SJSA1 (cell line): ENCODE measurements at places on chromosomes 16 and 17. TPM values are rescaled to one million over a fixed set of nuclear protein-coding genes. Genes with fewer than 3 reads are reported as not detected.

- H3K4me3 ChIP-seq: no peak overlapping the region
- H3K36me3 ChIP-seq: no peaks in the 10 kb centered on the region
- no peaks in the 10 kb centered on the region for H3K4me1 ChIP-seq
- no peak overlapping the region for H3K27ac ChIP-seq
- no peak for DNase-seq
Observed at GRCh38 chr16:9706217-9706836, 475.9 kb downstream of the GRIN2A start.

- peaks cover 23% of the 10 kb centered on the region for H3K4me1 ChIP-seq
- no peak for DNase-seq
- H3K36me3 ChIP-seq: peaks cover 37% of the 10 kb centered on the region
- no peaks in the 10 kb centered on the region for H3K27me3 ChIP-seq
- peak overlapping the region; percentile 58 for H3K4me3 ChIP-seq
Observed at GRCh38 chr17:77087650-77088454, 52.9 kb upstream of the SEC14L1 start.

- no peaks in the 10 kb centered on the region for H3K27me3 ChIP-seq
- no peak overlapping the region for H3K4me3 ChIP-seq
- no peak for DNase-seq
- peaks cover 50% of the 10 kb centered on the region for H3K4me1 ChIP-seq
- H3K27ac ChIP-seq: no peak overlapping the region
Observed at GRCh38 chr16:87192452-87193073, 124.6 kb downstream of the C16orf95 start.

Gene MARVELD3
- not detected in 2 replicates for total RNA-seq
